Renal cortex interstitium (tissue), 15 donors: ENCODE measurements at places on chromosomes 3 and 15.

- DNase-seq, result no peak
Measured at GRCh38 chr15:52710050-52710707, 31.0 kb upstream of the ATOSA start.

GRCh38 chr15:36831904-36832287, 252.5 kb downstream of the CDIN1 start:
- no peak for DNase-seq

DNA sequence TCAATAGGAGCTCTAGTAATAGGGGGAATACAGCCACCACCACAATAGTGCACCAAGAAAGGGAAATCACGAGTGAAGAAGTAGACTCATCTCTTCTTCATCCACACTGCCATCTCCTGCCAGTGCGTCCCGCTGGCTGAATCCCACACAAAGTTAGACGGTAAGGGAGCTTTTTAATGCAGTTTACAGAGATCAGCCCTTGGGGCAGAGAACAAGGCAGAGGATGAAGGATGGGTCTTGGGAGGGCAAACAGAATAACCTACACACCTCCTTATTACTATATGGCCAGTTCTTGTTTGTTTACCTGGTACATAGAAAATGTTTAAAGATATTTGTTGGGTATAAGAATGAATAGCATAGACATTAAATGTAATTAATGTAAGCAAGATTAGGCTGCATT, 11.0 kb upstream of the DPH6 start:
- no peak for DNase-seq

- DNase-seq, result no peak
Measured at GRCh38 chr15:60223176-60223575, 174.6 kb downstream of the ANXA2 start.

- no peak for DNase-seq
Measured at GRCh38 chr3:9955067-9955502, 2.9 kb upstream of the PRRT3 start.

GRCh38 chr3:160842021-160843005, 86.3 kb downstream of the PPM1L start:
- no peak for DNase-seq

DNA sequence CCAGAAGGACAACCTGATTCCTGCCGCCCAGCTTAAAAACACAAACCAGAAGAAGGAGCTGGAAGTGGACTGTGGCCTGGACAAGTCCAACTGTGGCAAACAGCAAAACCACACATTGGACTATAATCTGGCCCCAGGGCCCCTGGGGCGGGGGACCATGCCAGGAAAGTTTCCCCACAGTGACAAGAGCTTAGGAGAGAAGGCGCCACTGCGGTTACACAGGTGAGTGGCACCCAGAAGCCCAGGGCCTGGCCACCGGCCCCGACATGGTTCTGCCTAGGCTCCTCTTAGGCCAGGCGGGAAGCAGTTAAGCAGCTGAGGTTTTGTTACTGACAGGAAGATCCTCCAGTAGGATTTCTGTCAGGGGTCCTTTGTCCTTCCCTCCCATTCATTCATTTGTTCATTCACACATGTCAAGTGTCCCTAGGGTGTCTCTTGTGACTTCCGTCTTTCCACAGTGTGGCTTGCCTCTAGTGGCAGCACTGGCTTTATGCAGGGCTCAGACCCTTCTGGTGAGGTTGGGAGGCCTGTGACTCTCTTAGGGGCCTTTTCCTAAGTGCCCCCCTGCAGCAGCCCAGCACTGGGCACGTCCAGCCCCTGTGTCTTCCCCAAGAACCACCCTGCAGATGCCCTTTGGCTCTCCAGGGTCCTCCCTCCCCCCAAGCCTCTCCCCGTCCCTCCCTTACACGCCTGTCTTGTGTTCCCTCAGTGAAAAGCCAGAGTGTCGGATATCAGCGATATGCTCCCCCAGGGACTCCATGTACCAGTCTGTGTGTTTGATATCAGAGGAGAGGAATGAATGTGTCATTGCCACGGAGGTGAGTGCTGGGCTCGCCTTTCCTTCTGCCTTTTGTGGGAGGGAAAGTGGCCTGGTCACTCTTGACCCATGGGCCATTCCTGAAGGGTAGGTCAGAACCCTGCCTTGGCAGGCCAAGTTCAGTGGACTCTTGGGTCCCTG, 7.8 kb downstream of the DLL4 start:
- DNase-seq, result no peak

- DNase-seq, result no peak
Measured at GRCh38 chr3:105526360-105527111, 159.8 kb downstream of the ALCAM start.

GRCh38 chr15:26882112-26882511, 15.2 kb downstream of the GABRA5 start:
- no peak for DNase-seq

DNA sequence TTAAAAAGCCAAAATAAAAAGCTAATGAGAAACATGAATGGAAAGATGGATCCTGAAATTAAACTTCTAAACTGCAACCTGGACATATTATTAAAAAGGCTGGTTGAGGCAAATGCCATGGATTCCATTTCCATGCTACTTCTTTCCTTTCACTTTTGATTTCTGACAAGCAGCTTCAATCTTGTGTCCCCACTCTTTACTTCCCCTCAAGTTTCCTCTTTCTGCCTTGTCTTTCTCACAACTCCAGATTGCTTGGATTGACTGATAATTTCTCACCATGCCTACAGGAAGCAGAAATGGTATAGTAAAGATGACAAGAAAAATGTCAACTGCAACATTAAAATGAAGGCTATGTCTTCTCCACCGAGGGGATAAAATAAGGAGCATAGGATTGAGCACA, 1136.7 kb downstream of the TUSC7 start:
- no peak for DNase-seq

- DNase-seq, result no peak
Measured at GRCh38 chr3:128484404-128485281, 8.4 kb downstream of the GATA2 start.

DNA sequence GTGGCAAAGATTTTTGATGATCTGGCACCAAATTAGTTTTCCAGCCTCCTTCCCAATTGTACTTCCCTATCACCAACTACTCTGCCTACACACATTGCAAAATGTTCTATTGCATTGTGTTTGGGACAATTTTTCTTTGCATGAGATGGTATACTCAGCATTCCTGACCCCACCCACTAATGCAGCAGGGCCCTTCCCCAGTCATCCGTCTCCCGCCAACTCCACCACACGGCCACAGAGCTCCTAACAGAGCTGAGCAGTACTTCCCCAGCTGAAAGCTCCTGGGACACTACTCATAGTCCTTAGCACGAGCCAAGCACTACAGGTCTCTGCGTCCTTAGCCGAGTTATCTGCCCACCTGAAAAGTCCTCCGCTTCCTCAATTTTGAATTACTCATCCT, 34.2 kb downstream of the TXNRD3 start:
- no peak for DNase-seq

DNA sequence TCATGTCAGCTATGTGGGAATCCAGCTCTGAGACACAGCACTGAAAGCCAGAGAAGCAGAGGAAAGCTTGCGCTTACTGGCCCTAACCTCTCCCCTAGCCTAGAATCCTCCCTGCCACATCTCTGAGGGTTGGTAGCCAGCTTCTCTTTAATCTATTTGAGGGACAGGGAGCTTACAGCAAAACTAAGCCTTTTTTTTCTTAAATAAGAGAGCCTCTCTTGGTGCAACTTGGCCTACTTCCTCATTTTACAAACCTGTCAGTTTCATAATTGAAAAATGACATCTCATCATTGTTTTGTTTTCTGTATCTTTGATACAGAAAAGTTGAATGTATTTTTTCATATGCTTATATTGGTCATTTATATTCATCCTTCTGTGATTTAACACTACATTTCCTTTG, 193.9 kb downstream of the ZNF621 start:
- DNase-seq, result no peak

- DNase-seq, result no peak
Measured at GRCh38 chr15:99745370-99746086, 12.3 kb upstream of the LYSMD4 start.

- no peak for DNase-seq
Measured at GRCh38 chr15:40593165-40593564, 884 bp upstream of the KNL1 start.

DNA sequence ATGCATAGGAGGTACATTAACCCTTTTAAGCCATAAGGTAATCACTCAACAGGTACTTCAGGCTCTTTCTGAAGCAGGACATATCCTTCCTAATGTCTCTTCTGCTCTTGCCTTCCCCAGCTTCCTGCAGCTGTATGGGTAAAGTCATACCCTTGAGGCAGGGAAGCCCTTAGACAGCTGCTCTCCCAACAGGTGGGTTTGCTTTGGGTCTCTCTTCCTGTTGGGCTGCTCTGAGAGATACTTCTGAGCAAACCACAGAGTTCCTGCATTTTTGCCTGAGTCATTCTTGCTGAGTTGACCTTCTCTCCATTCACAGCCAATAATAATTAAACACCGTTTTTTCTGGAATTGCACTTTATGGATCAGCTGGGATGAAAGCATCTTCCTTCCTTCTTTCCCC, 2.0 kb upstream of the TRAT1 start:
- DNase-seq, result no peak

DNA sequence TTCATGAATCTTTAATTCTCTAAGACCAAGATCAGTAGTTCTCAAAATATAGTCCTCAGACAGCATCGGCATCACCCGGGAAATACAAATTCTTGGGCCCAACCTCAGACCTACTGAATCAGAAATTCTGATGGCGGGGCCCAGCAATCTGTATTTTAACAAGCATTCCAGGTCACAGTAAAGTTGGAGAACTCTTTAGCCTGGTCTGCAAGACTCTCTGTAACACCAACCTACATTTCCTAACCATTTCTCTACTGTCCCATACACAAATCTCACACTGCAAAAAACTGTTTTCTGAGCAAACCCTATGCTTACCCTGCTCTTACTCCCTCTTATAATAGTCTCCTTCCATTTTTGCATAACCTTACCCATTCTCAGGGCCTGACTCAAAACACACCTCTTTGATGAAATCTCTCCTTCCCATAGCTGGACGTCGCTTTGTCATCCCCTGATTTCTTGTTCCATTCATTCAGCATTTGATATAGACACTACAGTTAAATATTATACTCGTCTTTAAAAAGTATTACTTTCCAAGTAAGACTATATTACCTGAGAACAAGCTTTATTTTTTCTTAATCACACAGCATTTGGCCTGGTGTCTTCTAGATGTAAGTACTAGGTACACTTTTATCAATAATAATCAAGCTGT, 83.3 kb upstream of the MYO5C start:
- DNase-seq, result no peak

DNA sequence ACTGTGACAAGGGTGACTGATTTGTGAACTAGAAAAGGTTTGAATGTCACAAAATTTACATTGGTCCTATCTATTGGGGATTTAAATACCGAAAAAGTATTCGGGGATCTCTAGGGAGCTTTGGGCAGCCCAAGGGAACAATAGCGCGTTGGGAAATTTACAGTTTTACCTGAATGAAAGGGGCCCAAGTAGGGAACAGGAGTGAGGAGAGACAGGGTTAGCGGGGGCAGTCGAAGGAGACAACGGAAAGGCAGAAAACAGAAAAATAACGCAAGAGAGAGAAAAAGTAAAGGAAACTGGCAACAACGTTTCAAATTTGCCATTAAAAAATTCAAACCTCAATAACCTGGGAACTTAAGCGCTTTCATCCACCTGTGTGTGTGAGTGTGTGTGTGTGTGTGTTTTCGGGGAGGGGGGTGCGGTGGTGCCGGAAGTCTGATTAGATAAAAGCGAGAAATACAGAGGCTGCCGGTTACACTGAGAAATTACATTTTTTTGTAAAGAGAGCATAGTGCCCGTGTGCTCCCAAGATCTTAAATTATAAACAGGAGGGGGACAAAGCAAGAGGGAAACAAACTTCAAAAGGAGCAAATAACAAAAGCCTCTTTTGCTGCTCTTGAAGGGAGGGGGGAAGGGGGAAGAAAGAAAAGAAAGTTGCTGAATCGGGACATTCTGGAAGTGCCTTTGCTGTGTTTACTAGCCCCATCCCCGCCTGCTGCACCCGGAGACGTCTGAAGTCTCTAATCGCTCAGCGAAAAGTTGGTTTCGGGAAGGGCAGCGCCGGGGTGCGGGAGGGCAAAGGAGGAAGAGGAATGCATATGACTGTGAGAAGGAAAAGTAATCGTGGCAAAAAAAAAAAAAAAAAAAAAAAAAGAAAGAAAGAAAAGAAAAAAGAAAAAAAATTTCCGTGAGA, 721 bp upstream of the ZIC1 start:
- DNase-seq, result no peak

- no peak for DNase-seq
Measured at GRCh38 chr15:43095243-43095642, 10.6 kb downstream of the UBR1 start.

DNA sequence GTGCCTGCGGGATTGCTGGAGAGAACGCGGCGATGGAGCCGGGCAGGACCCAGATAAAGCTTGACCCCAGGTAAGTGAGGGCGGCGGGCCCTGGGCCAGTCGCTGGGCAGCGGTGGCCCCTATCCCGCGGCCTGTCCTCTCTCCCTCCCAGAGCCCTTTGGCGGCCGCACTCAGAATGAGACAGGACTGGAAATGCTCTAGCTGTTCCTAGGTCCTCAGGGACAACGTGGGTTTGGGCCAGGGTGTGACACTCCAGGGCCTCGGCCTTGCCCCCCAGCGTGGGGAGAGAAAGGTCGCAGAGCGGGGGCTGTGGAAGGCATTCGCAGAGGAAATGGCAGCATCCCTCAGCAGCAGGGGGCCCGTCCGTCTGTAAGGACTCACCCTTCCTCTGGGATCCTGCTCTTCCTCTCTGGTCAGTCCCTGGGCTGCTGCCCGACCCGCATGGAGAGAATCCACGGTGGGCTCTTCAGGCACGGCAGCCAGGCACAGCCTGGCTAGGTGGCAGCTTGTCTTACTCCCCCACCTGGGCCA, 412 bp downstream of the SLC51A start:
- no peak for DNase-seq

DNA sequence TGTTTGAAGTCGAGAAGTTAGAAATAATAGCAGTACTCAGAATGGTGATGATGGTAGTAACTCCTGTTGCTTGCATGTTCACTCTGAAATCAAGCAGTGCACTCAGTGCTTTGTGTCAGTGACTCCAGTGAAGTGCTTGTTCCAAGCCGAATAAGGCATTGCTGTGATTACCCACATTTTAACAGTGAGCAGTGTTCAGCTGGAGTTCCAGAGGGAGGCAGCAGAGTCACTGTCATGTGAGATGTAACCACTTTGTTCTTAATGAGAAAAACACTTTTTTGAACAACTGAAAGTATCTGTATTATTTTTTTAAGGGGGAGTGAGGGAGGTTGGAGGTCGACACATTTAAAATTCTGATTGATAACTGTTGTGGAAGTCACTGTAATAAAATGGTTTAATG, 3.7 kb downstream of the MDFIC2 start:
- no peak for DNase-seq

DNA sequence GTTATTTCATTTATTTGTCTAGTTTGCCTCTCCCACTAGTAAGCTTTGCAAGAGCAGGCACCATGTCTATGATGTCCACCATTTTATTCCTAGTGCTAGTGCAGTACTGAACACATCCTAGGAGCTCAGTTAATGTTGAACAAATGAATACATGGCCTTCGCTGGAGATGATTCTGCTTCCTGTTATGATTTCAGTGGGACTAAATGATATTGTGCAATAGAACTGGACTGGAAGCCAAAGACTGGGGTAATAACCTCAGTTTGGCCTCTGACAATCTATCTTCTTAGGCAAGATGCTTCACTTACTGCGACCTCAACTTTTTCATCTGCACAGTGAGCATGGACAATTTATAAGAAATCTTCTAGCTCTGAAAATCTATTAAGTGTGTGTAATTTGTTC, 191.3 kb downstream of the ADAMTSL3 start:
- no peak for DNase-seq
